Central memory CD4-positive, alpha-beta T cell (primary cell): ENCODE measurements at places on chromosomes 2 and 18.

DNA sequence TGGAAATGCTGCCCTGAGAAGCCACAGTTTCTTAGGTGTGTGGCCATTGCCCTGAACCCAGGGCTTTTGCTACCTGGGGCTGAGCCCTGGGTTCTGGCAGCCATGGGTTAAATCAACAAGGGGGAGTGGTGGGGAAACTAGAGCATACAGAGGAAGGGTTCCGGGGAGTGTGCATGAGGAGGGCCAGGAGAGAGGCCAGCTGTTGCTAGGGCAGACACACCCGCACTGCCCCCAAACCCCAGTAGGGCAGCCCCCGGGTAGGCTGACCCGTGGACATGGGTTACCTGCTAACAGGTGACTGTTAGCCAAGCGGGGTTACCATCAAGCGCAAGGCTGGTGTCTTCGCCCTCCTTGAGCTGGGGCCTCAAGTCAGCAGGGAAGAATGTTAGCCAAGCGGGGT lies 14.8 kb upstream of the ARHGEF4 start:
- DNase-seq: no peak

DNA sequence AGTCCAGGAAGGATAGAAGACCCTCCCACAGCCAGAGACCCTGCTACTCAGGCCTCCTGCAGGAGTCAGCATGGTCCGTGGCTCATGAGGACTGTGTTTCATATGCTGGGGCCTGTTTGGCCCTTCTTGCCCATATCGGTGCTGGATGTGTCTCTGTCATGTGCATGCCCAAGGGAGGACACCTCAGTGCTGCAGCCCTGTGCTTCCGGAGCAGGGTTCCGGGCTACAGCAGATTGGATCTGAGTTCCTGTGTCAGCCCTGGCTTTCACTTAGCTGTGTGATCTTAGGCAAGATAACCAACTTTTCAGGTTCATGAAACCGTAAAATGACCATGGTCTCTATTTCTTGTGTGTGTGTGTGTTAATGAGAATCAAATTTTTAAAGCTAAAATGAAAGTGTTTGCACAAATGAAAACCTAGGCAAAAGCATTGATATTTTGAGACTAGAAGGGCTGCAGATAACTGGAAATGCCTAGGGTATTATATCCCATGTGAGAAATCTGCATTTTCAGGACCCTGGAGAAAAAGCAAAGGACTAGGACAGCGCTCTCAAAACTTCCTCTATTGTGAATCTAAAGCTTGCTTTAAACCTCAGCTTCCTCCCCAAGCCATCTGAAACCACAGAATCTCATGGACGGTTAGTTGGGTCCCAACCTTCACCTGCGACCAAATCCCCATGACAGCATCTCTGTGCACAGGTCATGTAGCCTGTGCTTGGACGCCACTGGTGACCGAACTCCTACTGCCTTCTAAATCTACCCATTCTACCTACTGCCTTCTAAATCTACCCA lies 58.8 kb upstream of the CAPN13 start:
- no peak for DNase-seq

DNA sequence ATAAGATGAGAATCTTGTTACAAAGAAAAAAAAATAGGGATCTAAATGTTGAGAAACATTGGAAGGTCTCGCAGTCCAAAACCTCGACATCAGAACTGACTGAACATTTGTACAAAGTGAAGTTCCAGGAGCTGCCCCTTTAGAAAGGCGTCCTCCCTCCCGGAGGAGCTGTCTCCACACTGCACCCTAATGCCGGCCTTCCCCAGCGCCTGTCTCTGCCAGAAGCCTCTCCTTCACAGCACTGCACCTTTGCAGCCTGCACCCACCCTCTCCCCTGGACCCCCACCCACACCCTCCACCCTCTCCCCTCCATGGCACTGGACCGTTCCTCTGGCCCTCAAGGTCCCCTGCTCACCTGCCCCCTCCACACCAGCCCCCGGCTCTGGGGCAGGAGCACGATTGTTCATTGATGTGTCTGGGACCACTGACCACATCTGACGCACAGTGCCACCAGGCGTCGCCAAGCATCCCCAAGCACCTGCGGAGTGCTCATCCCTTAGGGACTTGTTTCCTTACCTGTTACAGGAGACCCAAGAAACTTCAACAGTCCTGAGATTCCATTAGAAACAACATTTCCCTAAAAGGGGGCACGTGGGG lies 90.3 kb upstream of the SNTG2 start:
- no peak for DNase-seq

- DNase-seq: no peak
Measured at GRCh38 chr18:36850527-36851201, 21.7 kb downstream of the KIAA1328 start.

DNA sequence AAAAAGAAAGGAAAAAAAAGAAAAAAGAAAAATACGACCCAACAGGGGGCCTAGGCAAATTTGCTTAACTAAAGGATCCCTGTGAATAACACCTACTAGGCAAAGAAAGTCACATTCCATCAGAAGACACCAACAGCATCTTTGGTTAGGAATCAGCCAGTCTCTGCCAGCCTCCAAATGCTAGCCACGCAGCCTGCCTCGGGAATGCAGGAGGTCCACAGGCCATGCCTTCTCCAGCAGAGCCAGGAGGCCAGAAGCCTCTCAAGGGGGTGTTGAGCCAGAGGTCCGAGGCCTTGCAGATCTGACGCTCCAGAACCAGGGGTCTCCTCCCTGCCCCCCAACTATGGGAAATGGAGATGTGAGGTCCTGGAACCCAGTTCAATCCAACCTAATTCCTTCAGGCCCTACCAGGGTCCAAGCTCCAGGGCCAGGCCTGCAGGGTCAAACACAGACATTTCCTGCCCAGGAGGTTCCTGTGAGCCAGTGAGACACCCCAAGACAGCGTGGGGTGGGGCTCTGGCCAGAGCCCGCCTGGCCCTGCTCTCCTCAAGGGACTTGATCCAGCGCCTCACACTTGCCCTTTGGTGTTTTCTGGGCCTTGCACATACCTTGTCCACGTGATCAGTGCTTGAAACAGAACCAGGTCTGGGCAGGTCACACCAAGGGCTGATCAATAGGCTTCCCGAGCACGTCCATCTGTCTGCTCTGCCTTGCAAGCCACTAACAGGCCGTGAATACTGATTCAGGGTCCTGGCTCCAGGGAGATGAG lies 289.6 kb upstream of the ID2 start:
- DNase-seq: no peak

GRCh38 chr2:503288-503999 lies 173.8 kb downstream of the TMEM18 start:
- DNase-seq: no peak

DNA sequence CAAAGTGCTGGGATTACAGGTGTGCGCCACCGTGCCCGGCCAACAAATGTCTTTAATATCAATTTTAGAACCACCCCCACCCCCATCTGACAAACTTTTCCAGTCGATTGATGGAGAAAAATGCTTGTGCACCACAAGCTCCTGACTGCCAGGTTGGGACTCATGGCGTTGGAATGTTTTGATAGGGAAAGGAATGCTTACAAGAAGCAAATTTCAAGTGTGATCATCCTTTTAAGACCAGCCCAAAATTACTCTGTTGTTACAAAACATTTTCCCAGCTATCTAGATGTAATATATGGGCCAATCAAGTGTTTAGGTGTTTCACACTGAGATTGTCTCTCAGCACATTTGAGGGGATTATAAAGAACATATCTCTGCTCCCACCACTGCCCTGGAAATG lies 45.2 kb downstream of the UBXN4 start:
- no peak for DNase-seq
